SJSA1 (cell line): ENCODE measurements at places on chromosomes 3 and 15. TPM values are rescaled to one million over a fixed set of nuclear protein-coding genes. Genes with fewer than 3 reads are reported as not detected.
A peak's percentile ranks its signal among the peaks of the same experiment; 100 is the strongest.

DNA sequence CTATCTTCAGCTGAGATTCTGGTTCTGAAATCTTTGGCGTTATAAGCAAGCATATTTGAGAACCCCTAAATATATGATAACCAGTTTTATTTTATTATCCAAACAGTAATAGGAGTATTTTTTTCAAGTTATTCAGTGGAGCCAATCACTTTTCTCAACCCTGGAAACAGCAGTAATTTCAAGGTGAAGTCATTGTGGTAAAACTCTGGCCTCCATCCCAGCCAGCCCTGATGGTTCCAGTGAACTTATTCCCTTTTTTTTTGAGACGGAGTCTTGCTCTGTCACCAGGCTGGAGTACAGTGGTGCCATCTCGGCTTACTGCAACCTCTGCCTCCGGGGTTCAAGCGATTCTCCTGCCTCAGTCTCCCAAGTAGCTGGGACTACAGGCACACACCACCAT, 545.4 kb upstream of the IL12A start:
- H3K27me3 ChIP-seq = no peaks in the 10 kb centered on the region
- no peak overlapping the region for H3K27ac ChIP-seq
- no peak overlapping the region for H3K4me3 ChIP-seq
- no peak for DNase-seq

SLC28A2 gene
- total RNA-seq = not detected in 2 replicates

MYZAP gene
- total RNA-seq = 0.72 TPM in 1 of 2 replicates, not detected in the other

DNA sequence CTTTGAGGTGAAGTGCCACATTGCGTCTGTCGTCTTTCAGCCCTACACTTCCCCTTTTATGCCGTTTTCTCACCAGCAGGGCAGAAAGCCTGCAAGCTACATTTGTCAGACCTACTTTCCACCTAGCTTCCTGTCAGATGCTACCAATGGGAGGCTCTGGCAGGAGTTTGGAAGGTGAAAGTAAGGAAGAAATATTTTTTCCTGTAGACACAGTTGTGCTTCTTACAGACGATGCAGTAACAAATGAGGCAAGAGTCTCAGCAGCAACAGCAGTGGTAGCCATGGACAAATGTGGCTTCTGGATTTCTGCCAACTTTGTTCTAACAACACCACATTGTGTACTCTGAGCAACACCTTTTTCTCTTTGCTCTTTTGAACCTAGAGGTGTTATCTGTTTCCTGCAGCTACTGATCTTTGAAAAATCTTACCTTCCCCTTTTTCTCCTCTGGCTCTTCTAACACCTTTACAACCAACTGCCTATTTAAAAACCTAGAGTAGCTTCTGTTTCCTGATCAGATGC, 70.6 kb upstream of the STT3B start:
- H3K4me3 ChIP-seq = no peak overlapping the region
- no peaks in the 10 kb centered on the region for H3K27me3 ChIP-seq
- no peak for DNase-seq
- H3K27ac ChIP-seq = no peak overlapping the region

GRCh38 chr3:165206454-165207266, 10.5 kb upstream of the SLITRK3 start:
- no peaks in the 10 kb centered on the region for H3K4me1 ChIP-seq
- peak; percentile 49 for DNase-seq
- no peak overlapping the region for H3K27ac ChIP-seq
- no peaks in the 10 kb centered on the region for H3K27me3 ChIP-seq

APOD gene
- total RNA-seq = not detected in 2 replicates

- no peaks in the 10 kb centered on the region for H3K4me1 ChIP-seq
- no peak overlapping the region for H3K4me3 ChIP-seq
- no peak for DNase-seq
- H3K36me3 ChIP-seq = no peaks in the 10 kb centered on the region
- peaks cover 5% of the 10 kb centered on the region; the same call in 1 of the 2 replicates for H3K27me3 ChIP-seq
Measured at GRCh38 chr15:79610021-79610420, 177.9 kb downstream of the MINAR1 start.

GRCh38 chr3:87298111-87298718, 21.8 kb upstream of the POU1F1 start:
- DNase-seq = no peak
- H3K27ac ChIP-seq = no peak overlapping the region
- H3K4me3 ChIP-seq = no peak overlapping the region
- no peaks in the 10 kb centered on the region for H3K27me3 ChIP-seq
- no peaks in the 10 kb centered on the region for H3K36me3 ChIP-seq

- no peak overlapping the region for H3K27ac ChIP-seq
- H3K4me3 ChIP-seq = no peak overlapping the region
- no peaks in the 10 kb centered on the region for H3K4me1 ChIP-seq
- H3K27me3 ChIP-seq = no peaks in the 10 kb centered on the region
Measured at GRCh38 chr3:52886049-52886730, 11.2 kb downstream of the STIMATE start.

CKMT1A gene
- not detected in 2 replicates for total RNA-seq

DNA sequence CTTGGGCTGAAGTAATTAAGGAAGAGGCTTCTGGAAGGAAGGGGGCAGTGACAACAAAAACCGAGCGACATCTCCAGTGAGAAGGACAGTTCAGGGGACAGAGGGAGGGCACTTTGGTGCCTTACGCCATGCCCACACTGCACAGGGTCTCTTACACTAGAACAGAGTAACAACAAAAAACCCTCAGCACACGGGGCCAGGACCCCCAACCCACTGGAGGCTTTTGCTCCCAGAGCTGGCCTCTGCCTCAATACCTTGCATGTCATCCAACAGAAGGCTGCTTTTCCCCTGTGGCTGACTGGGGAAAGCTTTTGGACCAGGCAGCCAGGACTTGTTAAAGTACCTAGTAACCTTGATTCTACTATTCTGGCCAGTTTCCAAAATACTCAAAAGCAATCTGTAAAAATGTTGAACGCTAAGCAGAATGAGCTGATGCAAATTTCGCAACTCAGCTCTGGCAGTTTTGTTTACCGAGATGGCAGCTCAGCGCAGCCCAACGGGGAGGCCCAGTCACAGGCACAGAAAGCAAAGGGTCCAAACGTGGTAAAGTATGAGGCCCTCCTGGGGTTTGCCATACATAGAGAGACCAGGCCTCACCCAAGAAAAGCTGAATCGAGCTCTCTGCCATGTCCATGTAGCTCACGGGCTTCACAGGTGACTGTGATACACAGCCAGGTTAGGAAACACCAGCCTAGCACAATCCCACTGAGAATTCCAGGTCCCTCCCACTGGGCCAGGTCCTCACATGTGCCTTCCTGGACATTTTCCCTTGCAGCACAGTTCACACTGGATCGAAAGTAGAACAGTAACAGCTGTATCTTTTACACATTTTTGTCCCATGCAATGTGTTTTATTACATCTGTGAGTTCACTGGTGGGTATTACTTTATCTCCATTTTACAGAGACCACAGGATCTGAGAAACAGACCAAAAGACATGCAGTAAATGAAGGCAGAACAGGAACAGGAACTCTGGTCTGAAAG, 6.0 kb downstream of the CHCHD4 start:
- H3K36me3 ChIP-seq = peaks cover 18% of the 10 kb centered on the region
- no peak for DNase-seq
- no peak overlapping the region for H3K4me3 ChIP-seq
- no peaks in the 10 kb centered on the region for H3K27me3 ChIP-seq

DNA sequence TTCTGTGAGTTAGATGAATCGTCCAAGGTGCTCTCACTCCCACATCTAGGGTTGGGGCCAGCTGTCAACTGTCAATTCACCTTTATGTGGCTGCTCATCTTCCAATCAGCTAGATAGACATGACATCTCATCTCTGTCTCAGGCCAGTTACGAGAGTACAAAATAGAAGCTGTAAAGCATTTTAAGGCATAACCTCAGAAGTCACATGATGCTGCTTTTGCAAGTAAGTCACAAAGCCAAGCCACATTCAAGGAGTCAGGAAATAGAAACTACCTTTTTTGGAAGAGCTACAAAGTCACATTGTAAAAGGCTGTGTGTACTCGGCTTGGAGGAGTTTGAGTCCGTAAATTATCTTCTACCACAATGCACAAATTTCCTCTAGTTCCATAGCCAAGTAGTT, 5.1 kb upstream of the CCR1 start:
- H3K4me3 ChIP-seq = no peak overlapping the region
- H3K27ac ChIP-seq = no peak overlapping the region
- no peaks in the 10 kb centered on the region for H3K36me3 ChIP-seq
- H3K27me3 ChIP-seq = no peaks in the 10 kb centered on the region

- H3K27me3 ChIP-seq = no peaks in the 10 kb centered on the region
- no peak overlapping the region for H3K27ac ChIP-seq
- no peak overlapping the region for H3K4me3 ChIP-seq
Measured at GRCh38 chr3:108471426-108471825, 39.0 kb downstream of the MYH15 start.

- H3K4me1 ChIP-seq = peaks cover 43% of the 10 kb centered on the region
- H3K27ac ChIP-seq = peak overlapping the region; percentile 78
- DNase-seq = peak; percentile 67
Measured at GRCh38 chr3:127799476-127800222, 22.7 kb downstream of the MGLL start.

CYP8B1 gene
- not detected in 2 replicates for total RNA-seq

DNA sequence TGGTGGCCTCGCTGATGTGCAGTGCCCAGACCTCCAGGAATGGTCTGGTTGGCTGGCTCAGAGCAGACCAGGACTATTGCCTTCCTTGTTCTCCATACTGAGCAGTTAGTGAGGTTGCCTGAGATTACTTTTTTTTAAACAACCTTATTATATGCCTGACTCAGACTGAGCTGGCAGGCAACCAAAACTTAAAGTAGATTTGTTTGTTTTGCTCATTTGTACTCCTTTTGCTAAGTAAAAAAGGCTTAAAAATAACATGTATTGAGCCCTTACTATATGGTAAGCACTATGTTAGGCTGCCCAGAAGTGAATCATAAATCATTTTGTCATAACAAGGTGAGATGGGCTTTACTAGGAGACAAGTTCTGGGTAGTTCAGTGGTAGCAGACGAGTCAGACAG, 92.4 kb downstream of the GHSR start:
- H3K27me3 ChIP-seq = no peaks in the 10 kb centered on the region
- no peak overlapping the region for H3K27ac ChIP-seq
- DNase-seq = peak; percentile 87
- no peak overlapping the region for H3K4me3 ChIP-seq
- H3K36me3 ChIP-seq = peaks cover 54% of the 10 kb centered on the region

GMNC gene
- total RNA-seq = not detected in 2 replicates

IGF2BP2 gene
- 37.9 and 96.5 TPM in 2 replicates for total RNA-seq

GCHFR gene
- total RNA-seq = 0.22 and 1.4 TPM in 2 replicates

GRCh38 chr15:77975332-77976094, 102.0 kb downstream of the TBC1D2B start:
- H3K4me1 ChIP-seq = no peaks in the 10 kb centered on the region
- H3K4me3 ChIP-seq = no peak overlapping the region
- no peak overlapping the region for H3K27ac ChIP-seq
- H3K27me3 ChIP-seq = no peaks in the 10 kb centered on the region

- no peak overlapping the region for H3K4me3 ChIP-seq
- no peaks in the 10 kb centered on the region for H3K36me3 ChIP-seq
- H3K4me1 ChIP-seq = no peaks in the 10 kb centered on the region; the same call in 1 of the 2 replicates
- DNase-seq = no peak
- 0 out of 2 replicates have a peak, but pooled peaks cover 2% of the 10 kb centered on the region for H3K27me3 ChIP-seq
Measured at GRCh38 chr15:52683580-52683979, 4.4 kb upstream of the ATOSA start.

- H3K4me3 ChIP-seq = no peak overlapping the region
- no peak for DNase-seq
- no peaks in the 10 kb centered on the region for H3K27me3 ChIP-seq
- H3K4me1 ChIP-seq = peaks cover 35% of the 10 kb centered on the region
Measured at GRCh38 chr3:119237299-119237698, 3.4 kb downstream of the B4GALT4 start.

PLIN1 gene
- total RNA-seq = not detected in 2 replicates

DNA sequence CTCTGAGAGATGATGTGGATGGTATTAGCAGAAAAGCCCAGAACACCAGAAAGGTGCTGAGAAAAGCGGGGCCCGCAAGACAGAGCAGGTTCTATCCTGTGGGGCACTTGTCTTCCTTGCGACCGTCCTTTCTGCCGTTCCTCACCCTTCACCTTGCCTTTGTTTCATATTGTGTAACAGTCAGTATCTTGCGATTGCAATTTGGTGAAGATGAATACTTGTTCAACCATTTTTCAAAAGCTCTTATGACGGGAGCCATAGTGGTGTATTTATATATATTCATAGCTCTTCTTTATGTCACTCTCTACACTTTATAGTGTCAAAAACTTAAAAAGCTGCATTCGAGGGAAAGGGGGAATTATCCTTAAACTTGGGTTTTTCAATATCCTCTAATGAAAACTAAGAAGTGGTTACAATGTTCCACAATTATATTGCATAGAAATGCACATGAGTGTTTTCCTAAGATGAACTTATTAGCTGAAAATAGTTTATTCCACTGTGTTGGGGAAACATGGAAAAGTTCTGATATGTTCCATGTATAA, 797 bp downstream of the MAP3K13 start:
- H3K27me3 ChIP-seq = peaks cover 9% of the 10 kb centered on the region; the same call in 1 of the 2 replicates
- H3K4me3 ChIP-seq = peak overlapping the region; percentile 28
- DNase-seq = no peak
- H3K27ac ChIP-seq = no peak overlapping the region

VIPR1 gene
- total RNA-seq = not detected in 2 replicates

GAP43 gene
- total RNA-seq = not detected in 2 replicates

GRCh38 chr15:81502439-81502838, 128.4 kb upstream of the TMC3 start:
- no peak overlapping the region for H3K4me3 ChIP-seq
- no peak for DNase-seq
- H3K27ac ChIP-seq = no peak overlapping the region
- H3K27me3 ChIP-seq = no peaks in the 10 kb centered on the region
- H3K36me3 ChIP-seq = no peaks in the 10 kb centered on the region
- H3K4me1 ChIP-seq = peaks cover 18% of the 10 kb centered on the region

DNA sequence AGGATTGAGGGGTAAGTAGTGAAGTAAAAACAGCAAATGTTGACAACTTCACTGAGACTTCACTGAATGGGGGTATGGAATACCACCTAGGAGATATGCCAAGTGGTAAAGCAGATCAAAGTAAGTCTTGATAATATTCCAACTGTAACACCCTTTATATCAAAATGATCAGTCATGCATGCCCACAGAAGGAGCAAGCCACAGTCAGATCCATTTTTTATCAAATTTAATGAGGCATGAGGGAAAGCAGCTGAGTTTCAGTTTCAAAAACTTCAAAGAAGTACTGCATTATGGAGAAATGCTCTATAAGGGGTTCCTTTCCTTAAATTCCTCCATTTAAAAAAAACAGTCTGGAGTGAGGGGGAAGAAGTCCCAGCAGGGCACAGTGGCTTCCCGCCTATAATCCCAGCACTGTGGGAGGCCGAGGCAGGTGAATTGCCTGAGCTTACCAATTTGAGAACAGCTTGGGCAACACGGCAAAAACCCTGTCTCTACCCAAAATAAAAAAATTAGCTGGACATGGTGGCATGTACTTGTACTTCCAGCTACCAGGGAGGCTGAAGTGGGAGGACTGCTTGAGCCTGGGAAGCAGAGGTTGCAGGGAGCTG, 56.9 kb downstream of the TJP1 start:
- DNase-seq = no peak
- no peaks in the 10 kb centered on the region for H3K27me3 ChIP-seq
- H3K36me3 ChIP-seq = peaks cover 99% of the 10 kb centered on the region
- H3K27ac ChIP-seq = no peak overlapping the region
- no peak overlapping the region for H3K4me3 ChIP-seq
- peaks cover 3% of the 10 kb centered on the region; the same call in 1 of the 2 replicates for H3K4me1 ChIP-seq
